CD8-positive, alpha-beta memory T cell (primary cell): ENCODE measurements at places on chromosomes 2 and 18. TPM values are rescaled to one million over a fixed set of nuclear protein-coding genes. Genes with fewer than 3 reads are reported as not detected.
A peak's percentile ranks its signal among the peaks of the same experiment; 100 is the strongest.

The WDFY1 gene
- 18.1 TPM for total RNA-seq

The GRB14 gene
- total RNA-seq: not detected

The STON1 gene
- total RNA-seq: 0.89 TPM

The SPATA3 gene
- total RNA-seq: 0.24 TPM

The EPC2 gene
- 29.6 TPM for total RNA-seq

- no peak overlapping the region for H3K4me3 ChIP-seq
- H3K27me3 ChIP-seq: no peaks in the 10 kb centered on the region
- H3K36me3 ChIP-seq: no peaks in the 10 kb centered on the region
- DNase-seq: no peak
Observed at GRCh38 chr2:886072-887022, 64.3 kb upstream of the SNTG2 start.

- H3K4me1 ChIP-seq: peaks cover 10% of the 10 kb centered on the region
- no peak for DNase-seq
- no peak overlapping the region for H3K4me3 ChIP-seq
- no peak overlapping the region for H3K27ac ChIP-seq
- H3K36me3 ChIP-seq: no peaks in the 10 kb centered on the region
Observed at GRCh38 chr2:86229221-86229620, 30.0 kb downstream of the MRPL35 start.

GRCh38 chr2:189558516-189559272 is 21.9 kb downstream of the SLC40A1 start:
- no peak overlapping the region for H3K4me3 ChIP-seq
- peaks cover 4% of the 10 kb centered on the region for H3K4me1 ChIP-seq
- no peak overlapping the region for H3K27ac ChIP-seq

GRCh38 chr18:3916082-3916481 is 466.1 kb downstream of the TGIF1 start:
- no peak for DNase-seq
- no peaks in the 10 kb centered on the region for H3K27me3 ChIP-seq
- no peak overlapping the region for H3K27ac ChIP-seq
- H3K36me3 ChIP-seq: no peaks in the 10 kb centered on the region

DNA sequence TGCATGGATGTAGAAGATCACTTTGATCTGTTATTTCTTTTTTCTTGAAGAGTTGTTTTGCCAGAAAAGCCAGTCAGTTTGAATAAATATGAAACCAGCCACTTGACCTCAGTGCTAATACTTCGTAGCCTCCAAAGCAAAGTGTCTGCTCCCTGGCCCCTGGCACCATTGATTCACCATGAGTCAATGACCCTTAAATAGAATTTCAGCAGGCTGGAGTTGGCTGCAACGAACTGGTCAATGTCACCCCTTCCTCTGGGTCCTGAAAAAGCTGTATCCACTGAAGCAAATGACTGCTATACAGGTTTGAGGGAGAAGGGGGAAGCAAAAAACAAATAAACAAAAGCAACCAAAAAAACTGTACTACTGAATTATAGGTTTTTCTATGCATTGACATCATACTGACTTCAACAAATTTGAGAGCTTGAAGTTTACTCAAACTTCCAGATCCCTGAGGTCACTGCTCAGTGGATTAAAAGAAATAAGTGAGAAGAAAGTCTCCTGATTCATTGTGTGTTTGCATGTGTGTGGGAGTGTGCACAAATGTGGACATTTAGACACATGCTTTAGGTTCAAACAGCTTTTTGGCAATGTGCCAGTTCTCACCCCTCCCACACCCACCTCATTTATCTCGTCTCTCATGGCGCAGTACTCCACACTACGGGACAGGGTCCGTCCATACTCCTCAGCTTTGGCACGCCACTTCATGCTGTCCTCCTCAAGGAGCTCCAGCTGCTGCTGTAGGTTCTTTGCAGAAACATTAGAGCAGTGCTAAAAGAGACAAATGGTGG is 58.1 kb upstream of the TTN start:
- no peaks in the 10 kb centered on the region for H3K27me3 ChIP-seq
- H3K36me3 ChIP-seq: peaks cover 4% of the 10 kb centered on the region
- no peak overlapping the region for H3K27ac ChIP-seq

GRCh38 chr2:32357318-32358110 is 691 bp downstream of the BIRC6 start:
- no peaks in the 10 kb centered on the region for H3K36me3 ChIP-seq
- DNase-seq: peak; percentile 17
- H3K27me3 ChIP-seq: no peaks in the 10 kb centered on the region
- peak overlapping the region; percentile 93 for H3K27ac ChIP-seq
- H3K4me3 ChIP-seq: peak overlapping the region; percentile 94

DNA sequence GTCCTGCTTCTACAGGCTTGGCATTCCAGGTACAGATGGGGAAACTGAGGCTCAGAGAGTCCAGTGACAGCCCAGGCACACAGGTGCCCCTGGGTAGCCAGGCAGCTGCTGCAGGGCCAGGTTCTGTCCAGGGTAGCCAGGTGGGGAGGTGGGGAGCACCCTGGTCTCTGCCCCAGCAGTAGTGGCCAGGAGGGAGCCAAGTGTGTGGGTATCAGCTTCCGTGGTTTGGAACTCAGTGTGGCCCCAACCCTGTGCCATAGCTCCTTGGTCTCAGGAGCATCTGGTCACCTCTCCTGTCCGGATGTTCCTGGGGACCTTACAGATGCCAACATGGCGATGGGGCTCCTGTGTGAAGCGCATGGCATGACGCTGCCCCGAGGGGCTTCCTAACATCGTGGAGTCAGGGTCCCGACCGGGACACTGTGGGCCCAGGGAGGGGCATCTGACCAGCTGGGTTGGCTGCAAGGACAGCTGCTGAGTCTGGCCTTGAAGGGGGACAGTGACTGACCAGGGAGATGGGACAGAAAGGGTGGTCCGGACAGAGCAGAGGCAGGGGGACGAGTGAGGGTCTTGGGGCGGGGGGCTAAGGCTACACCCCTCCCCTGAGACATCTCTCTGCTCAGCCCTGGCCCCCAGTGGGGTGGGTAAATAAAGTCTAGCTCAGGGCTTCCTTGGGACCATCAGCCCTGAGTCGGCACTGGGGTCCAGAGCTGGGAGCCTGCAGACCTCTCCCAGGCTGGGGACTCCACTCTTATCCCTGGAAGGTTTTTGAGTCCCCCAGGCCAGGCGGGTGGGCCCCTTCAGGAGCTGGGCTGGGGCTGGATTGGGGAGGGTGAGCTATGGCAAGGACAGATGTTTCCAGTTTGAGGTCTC is 76.0 kb upstream of the SMAD7 start:
- DNase-seq: no peak
- no peaks in the 10 kb centered on the region for H3K27me3 ChIP-seq
